ENCODE measurements at places on chromosomes 5 and 9.

- no peak for DNase-seq
Measured at GRCh38 chr5:120463991-120464626, at the start of gene PRR16. Gene PRR16, plus strand, starts transcription at chr5:120464300.

- no peak for DNase-seq
Measured at GRCh38 chr9:105360344-105360743, 87.5 kb upstream of the FSD1L start.

DNA sequence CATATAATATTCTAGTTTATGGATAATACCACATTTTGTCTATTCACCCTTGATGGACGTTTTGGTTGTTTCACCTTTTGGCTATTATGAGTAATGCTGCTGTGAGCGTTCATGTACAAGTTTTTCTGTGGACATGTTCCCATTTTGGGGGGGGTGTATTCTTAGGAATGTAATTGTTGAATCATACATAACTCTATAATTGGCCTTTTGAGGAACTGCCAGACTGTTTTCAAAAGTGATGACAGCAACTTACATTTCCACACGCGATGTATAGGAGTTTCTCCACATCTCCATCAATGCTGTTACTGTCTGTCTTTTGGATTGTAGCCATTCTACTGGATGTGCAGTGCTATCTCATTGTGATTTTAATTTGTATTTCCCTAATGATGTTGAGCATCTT, 69.8 kb downstream of the SLC46A2 start:
- no peak for DNase-seq

DNA sequence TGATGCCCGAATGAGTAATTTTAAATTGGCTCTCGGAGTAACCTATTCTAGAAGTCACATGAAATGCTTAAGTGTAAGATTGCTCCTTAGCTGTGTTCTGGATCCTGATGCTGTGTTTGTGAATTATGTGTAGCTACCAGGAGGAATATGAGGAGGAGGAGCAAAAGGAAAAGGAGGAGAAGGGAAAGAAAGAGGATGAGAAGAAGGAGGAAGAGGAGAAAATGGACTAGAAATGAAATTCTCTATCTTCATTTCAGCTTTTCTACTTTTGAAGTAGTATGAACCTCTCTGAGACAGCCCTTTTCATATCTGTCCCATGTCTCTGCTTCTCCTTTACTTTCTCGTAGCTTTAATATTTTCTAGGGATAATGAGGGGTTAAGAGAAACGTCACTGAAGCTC, 119.4 kb upstream of the ACTBL2 start:
- no peak for DNase-seq

Data from LNCaP clone FGC (cell line).